IMR-90 (cell line): ENCODE measurements at places on chromosomes 1 and 21.

DNA sequence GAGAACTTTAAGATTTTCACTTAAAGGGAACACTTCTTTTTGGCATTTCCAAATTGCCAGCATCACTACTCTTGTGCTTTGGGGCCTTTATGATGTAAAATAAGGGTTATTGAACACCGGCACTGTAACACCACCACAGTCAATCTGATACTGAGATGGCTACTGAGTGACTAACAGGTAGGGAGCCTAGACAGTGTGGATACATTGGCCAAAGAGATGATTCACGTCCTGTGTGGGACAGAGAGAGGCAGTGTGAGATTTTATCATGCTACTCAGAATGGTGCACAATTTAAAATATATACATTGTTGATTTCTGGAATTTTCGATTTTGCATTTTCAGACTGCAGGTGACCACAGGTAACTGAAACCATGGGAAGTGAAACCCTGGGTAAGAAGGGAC lies 261.6 kb downstream of the SPATA17 start:
- H3K4me1 ChIP-seq: no peaks in the 10 kb centered on the region
- H3K27me3 ChIP-seq: no peaks in the 10 kb centered on the region
- no peaks in the 10 kb centered on the region for H3K36me3 ChIP-seq
- no peak overlapping the region for H3K4me3 ChIP-seq
- H3K27ac ChIP-seq: no peak overlapping the region

DNA sequence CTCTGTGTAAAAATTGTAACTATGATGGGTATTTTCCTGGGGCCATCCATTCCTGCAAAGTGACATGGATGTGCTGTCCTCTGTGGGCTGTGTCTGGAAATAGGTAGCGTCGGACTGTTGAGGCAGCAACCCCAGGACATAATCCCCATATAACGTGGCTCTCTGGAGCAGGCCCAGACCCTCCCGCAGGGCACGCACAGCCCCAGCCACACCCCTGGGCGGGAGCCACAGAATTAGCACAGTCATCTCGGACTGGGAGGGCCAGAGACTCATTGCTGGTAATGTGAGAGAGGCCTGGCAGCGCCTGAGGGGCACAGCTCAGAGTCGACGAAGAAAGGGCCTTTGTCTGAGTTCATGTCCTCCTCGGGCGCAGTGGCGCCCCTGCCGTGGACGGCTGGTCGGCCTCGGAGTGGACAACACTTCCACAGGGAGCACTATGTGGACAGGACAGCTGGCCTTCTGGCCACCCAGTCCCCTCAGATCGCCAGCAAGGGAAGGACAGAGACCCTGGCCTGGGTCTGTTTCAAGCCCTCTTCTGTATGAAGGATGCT lies 20.1 kb downstream of the SIM2 start:
- no peaks in the 10 kb centered on the region for H3K36me3 ChIP-seq
- H3K4me1 ChIP-seq: no peaks in the 10 kb centered on the region
- H3K27ac ChIP-seq: no peak overlapping the region
- DNase-seq: no peak

- no peak overlapping the region for H3K4me3 ChIP-seq
- H3K36me3 ChIP-seq: no peaks in the 10 kb centered on the region
- peaks cover 4% of the 10 kb centered on the region; the same call in 1 of the 2 replicates for H3K4me1 ChIP-seq
- DNase-seq: no peak
Observed at GRCh38 chr1:246108278-246108925, 398.7 kb downstream of the SMYD3 start.

DNA sequence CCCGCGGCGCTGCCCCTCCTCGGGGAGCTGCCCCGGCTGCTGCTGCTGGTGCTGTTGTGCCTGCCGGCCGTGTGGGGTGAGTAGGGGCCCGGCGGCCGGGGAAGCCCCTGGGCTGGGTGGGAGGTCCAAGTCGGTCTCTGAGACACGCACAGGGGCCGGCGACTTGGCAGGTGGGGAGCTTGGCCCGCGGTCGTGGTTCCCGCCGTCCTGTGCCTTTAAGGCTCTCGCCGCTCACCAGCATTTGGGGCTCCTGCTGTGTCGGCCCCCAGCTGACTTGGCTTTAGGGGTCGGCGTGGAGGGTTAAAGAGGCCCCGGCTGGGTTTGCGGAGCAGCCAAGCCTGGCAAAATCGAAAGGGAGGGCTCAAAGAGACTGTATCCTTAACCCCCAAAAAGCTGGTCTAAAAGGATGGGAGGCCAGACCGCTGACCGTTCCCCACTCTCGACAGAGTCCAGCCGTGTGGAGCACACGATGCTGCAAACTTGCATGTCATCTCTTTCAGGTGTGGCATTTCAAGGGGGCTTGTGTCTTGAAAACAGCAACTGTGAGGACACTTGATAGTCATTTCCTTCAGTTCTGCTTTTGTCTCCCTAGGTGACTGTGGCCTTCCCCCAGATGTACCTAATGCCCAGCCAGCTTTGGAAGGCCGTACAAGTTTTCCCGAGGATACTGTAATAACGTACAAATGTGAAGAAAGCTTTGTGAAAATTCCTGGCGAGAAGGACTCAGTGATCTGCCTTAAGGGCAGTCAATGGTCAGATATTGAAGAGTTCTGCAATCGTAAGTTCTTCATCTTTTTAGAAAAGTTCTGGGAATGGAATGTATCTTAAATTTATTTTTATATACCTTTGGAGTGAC lies 540 bp downstream of the CD55 start:
- no peaks in the 10 kb centered on the region for H3K27me3 ChIP-seq
- H3K4me3 ChIP-seq: peak overlapping the region; percentile 63
- H3K36me3 ChIP-seq: peaks cover 5% of the 10 kb centered on the region
- H3K27ac ChIP-seq: peak overlapping the region; percentile 28; the same call in 1 of the 2 replicates
- no peaks in the 10 kb centered on the region for H3K4me1 ChIP-seq

- DNase-seq: peak; percentile 22
- no peaks in the 10 kb centered on the region for H3K27me3 ChIP-seq
- H3K27ac ChIP-seq: no peak overlapping the region
- H3K36me3 ChIP-seq: no peaks in the 10 kb centered on the region
Observed at GRCh38 chr1:93468662-93469061, 20.7 kb downstream of the FNBP1L start.

- DNase-seq: no peak
- H3K4me3 ChIP-seq: no peak overlapping the region
- no peaks in the 10 kb centered on the region for H3K4me1 ChIP-seq
Observed at GRCh38 chr21:21345296-21345695, 347.1 kb downstream of the NCAM2 start.

DNA sequence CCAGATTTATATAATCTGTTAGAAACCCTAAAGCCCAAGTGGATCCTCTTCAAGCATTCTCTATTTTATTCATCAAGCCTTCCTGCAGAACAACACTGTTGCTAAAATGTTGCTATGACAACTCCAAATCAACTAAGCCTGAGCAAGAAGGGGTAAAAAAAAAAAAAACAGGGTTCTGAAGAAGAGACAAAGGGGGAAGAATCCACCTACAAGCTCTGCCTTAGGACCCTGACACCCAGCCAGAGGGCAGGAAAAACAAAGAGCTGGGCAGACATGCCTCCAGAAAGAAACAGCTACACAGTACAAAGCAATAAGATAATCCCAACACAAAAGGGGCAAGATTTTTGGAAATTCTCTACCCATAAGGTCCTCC lies 1.3 kb downstream of the USF1 start:
- peak overlapping the region; percentile 53 for H3K4me3 ChIP-seq
- H3K36me3 ChIP-seq: peaks cover 25% of the 10 kb centered on the region
- no peaks in the 10 kb centered on the region for H3K27me3 ChIP-seq
- DNase-seq: peak; percentile 20

GRCh38 chr1:182616130-182617013 lies 12.2 kb upstream of the RGS16 start:
- H3K27me3 ChIP-seq: peaks cover 18% of the 10 kb centered on the region
- peak; percentile 25 for DNase-seq
- no peak overlapping the region for H3K4me3 ChIP-seq
- peaks cover 11% of the 10 kb centered on the region; the same call in 1 of the 2 replicates for H3K4me1 ChIP-seq

GRCh38 chr1:30824736-30825429 lies 67.3 kb upstream of the LAPTM5 start:
- H3K36me3 ChIP-seq: no peaks in the 10 kb centered on the region
- H3K27ac ChIP-seq: peak overlapping the region; percentile 55
- H3K27me3 ChIP-seq: peaks cover 2% of the 10 kb centered on the region; the same call in 1 of the 2 replicates
- peaks cover 20% of the 10 kb centered on the region for H3K4me1 ChIP-seq

GRCh38 chr1:86389307-86389706 lies 6.8 kb downstream of the ODF2L start:
- no peak for DNase-seq
- no peaks in the 10 kb centered on the region for H3K27me3 ChIP-seq
- H3K4me3 ChIP-seq: no peak overlapping the region
- H3K27ac ChIP-seq: no peak overlapping the region
- peaks cover 2% of the 10 kb centered on the region; the same call in 1 of the 2 replicates for H3K36me3 ChIP-seq
- H3K4me1 ChIP-seq: no peaks in the 10 kb centered on the region

GRCh38 chr1:56532350-56532683 lies 47.0 kb downstream of the PLPP3 start:
- H3K27me3 ChIP-seq: no peaks in the 10 kb centered on the region
- peaks cover 8% of the 10 kb centered on the region; the same call in 1 of the 2 replicates for H3K4me1 ChIP-seq
- DNase-seq: peak; percentile 43
- no peak overlapping the region for H3K27ac ChIP-seq
- H3K4me3 ChIP-seq: no peak overlapping the region
- H3K36me3 ChIP-seq: peaks cover 69% of the 10 kb centered on the region

GRCh38 chr1:98874828-98875227 lies 129.8 kb downstream of the PLPPR5 start:
- H3K4me3 ChIP-seq: no peak overlapping the region
- H3K36me3 ChIP-seq: no peaks in the 10 kb centered on the region
- no peak overlapping the region for H3K27ac ChIP-seq
- DNase-seq: no peak

DNA sequence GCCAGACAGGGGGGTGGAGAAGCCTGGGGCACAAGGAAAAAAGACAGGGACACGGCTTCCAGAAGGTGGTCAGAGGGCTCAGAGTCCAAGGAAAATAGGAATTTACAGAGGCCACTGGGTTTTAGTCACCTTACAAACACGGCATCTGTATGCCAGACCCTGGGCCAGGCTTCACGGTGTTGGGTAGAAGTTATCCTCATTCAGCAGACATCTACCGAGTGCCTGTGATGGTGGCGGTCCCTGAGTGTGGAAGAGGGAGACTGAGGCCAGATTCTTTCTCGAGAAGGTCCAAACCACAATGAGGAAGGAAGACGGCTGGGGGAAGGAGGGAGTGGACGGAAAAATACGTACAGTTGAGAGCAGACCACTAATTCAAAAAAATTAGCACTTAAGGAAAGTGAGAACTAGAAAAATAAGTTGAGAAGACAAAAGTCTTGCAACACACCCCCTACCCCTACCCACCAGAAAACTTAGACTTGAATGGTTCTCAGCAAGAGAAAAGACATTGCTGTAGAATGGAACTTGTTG lies 864 bp upstream of the BTG2 start:
- peaks cover 14% of the 10 kb centered on the region; the same call in 1 of the 2 replicates for H3K36me3 ChIP-seq
- DNase-seq: no peak
- H3K27me3 ChIP-seq: peaks cover 18% of the 10 kb centered on the region
- H3K27ac ChIP-seq: no peak overlapping the region
- H3K4me1 ChIP-seq: peaks cover 7% of the 10 kb centered on the region

DNA sequence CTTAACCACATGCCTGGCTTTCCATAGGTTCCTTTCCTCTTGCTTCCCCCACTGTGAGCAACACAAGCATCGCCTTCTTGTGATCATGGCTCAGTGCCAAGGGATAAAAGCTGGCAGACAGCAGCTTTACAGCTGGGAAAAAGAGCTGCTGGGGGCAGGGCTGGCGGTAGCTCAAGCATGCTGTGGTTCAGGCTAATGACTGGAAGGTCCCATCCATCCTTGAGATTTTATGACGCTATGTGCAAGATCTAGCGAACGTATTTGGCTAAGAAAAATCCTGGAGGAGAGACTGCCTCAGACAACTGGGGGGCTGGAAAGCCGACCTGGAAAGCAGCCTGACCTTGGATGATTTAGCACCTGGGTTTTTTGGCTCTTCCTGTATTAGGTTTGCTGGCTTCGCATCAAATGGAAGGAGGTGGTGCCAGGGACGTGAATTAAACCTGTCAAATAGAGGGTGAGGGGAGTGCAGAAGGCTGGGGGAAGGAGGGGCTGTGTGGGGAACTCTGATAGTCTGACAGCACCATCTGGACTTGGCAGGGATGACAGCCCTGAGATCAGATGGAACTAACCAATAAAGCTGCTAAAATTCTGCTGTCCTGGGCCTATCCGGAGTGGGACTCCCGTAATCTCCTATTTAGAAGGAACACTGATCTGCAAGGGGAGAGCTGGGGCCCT lies 34.8 kb downstream of the ZMYND12 start:
- H3K4me1 ChIP-seq: peaks cover 3% of the 10 kb centered on the region; the same call in 1 of the 2 replicates
- peak; percentile 79 for DNase-seq
- no peaks in the 10 kb centered on the region for H3K36me3 ChIP-seq
- no peak overlapping the region for H3K27ac ChIP-seq

- no peaks in the 10 kb centered on the region for H3K27me3 ChIP-seq
- H3K36me3 ChIP-seq: no peaks in the 10 kb centered on the region
- H3K4me1 ChIP-seq: no peaks in the 10 kb centered on the region
- no peak overlapping the region for H3K27ac ChIP-seq
Observed at GRCh38 chr1:213531369-213532310, 456.1 kb upstream of the PROX1 start.

DNA sequence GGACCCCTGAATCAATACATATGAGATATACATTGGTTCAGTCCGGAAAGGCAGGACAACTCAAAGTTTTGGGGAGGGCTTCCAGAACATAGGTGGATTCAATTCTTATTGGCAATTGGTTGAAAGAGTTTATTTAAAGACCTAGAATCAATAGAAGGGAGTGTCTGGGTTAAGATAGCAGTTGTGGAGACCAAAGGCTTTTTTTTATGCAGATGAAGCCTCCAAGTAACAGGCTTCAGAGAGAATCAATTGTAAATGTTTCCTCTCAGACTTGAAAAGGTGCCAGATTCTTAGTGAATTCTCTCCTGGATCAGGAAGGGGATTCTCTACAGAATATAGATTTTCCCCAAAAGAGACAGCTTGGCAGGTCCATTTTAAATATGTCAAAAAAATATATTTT lies 27.0 kb upstream of the CD5L start:
- no peak overlapping the region for H3K4me3 ChIP-seq
- no peaks in the 10 kb centered on the region for H3K36me3 ChIP-seq
- no peak for DNase-seq
- no peaks in the 10 kb centered on the region for H3K4me1 ChIP-seq
- no peaks in the 10 kb centered on the region for H3K27me3 ChIP-seq

DNA sequence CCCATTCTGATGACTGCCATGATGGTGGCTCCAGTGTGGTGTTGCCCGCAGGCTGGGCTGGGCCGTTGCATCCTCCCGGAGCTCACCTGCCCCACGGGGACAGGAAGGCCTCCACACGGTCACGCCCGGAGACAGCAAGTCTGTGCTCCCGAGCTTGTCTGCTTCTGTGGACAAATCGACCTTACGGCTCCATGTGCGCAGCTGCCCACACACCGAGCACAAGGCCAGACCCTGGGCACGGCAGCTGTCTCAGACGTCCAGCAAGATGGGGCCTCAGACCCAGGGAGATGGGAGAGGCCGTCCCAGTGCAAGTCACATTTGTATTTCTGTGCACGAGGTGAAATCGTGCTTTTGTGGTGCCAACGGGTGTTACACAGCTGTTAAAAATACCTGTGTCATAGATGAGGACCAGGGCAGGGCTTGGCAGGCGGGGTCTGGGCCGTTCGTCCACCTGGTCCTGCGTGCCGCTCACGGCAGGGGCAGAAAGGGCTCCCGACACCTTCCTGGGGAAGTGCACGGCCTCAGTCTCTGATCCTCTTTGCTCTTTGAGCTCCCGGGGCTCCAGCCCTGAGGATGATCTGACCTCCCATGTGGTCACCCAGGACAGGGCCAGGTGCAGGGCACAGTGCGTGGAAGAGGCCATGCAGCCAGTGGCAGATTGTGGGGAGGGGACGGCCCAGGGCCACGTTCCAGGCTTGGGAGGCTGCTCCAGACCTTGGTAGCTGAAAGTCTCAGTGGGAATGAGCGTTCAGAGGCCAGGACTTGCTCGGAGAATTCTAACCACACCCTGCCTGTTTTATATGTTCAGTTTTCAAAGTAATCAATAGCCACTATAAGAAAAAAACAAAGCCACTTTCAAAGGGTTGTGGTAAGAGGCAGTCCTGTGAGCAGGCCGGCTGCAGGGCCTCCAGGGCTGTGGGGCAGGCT lies 13.5 kb downstream of the COL6A1 start:
- H3K36me3 ChIP-seq: peaks cover 97% of the 10 kb centered on the region
- H3K27ac ChIP-seq: peak overlapping the region; percentile 58; the same call in 1 of the 2 replicates
- H3K4me3 ChIP-seq: no peak overlapping the region
- H3K27me3 ChIP-seq: no peaks in the 10 kb centered on the region
- no peak for DNase-seq
